ENCODE measurements at places on chromosomes 11 and 22.

DNA sequence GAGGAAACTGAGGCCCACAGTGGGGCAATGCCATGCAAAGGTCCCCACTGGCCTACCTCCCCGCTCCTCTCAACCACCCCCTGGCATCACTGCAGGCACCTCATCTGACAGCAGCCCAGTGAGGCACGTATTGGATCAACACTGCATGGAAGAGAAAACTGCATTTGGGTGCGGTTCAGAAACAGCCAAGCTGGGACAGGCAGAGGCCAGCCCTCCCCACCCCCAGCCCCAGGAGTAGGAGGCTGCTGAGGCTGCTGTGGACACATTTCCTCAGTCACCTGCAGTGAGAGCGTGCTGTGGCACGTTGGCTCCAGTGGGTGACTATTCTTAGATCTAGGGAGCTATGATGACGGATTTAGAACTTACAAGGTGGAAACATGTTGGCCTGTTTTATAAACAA, 63.7 kb downstream of the KCNC1 start:
- no peak for DNase-seq

DNA sequence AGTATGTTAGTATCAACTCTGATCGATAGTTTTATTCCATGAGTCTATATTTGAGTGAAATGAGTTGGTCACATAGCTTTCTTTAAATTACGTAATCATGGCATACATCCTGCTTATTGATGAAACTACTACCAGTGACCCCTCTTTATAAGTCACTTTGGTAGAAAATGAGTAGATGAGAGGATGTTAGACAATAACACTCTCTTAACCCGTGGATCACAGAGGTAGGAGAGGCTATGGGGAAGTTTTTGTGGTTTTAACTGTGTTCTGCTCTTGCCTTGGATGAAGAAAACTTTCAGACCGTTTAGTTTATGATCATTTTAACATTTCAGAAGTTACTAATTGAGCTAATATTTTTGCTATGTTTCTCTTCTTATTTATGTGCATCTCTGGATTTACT, 34.0 kb downstream of the TBCEL start:
- DNase-seq: no peak

- DNase-seq: no peak
Observed at GRCh38 chr11:1207401-1208143, 15.3 kb upstream of the MUC5B start.

DNA sequence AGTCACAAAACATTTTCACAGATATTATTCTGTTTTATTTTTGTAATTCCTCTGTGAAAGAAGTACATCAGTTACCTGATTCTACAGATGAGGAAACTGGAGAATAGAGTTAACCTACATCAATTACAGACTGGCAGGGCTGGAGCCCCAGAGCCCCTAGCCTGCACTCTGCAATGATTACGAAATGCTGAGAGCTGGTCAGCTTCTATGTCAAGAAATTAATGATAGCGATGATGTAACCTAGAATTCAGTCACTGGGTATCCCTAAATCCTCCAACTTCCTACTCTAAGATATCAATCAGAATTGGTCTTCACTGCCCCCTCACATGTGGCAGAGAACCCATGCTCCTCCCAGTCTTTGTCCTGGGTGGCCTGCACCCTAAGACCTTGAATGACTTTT, 273.5 kb upstream of the PLET1 start:
- DNase-seq: no peak

- DNase-seq: no peak
Observed at GRCh38 chr11:19445771-19446170, 205.0 kb upstream of the E2F8 start.
